ENCODE measurements at places on chromosomes 11 and 22.

- no peak for DNase-seq
These were observed 34.2 kb upstream of the PLET1 start for GRCh38 chr11:112294688-112295340.

DNA sequence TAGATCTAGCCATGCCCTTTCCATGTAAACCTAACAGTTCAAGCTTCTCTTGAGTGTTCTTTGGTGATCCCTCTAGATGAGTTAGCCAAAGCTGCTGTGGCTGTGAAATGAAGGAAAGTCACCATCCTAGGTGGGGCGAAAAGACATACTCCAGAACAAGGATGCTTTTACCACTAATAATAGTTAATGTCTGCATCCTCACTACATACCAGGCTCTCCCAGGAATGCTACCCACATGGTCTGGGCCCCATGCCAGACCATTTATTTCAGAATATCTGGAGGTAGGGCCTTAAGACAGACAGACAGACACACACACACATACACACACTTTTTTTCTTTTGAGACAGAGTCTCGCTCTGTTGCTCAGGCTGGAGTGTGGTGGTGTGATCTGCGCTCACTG, 14.7 kb downstream of the ABTB2 start:
- no peak for DNase-seq

DNA sequence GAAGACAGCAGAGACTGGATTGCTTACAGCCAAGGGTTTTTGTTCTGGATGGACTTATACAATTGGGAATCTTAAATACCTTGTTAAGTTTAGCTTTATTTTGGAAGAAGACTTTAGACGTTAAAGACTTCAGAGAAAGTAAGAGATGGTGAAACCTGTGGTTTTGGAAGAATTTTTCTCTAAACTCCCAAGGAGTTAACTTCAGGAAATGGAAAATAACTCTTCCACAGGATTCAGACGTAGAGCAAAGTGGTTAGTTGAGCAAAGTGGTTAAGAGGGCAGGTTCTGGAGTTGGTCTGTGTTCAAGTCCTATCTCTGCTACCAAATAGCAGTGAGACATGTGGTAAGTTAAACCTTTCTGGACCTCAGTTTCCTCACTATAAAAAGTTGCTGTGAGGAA, 12.8 kb downstream of the PITPNB start:
- DNase-seq: no peak

DNA sequence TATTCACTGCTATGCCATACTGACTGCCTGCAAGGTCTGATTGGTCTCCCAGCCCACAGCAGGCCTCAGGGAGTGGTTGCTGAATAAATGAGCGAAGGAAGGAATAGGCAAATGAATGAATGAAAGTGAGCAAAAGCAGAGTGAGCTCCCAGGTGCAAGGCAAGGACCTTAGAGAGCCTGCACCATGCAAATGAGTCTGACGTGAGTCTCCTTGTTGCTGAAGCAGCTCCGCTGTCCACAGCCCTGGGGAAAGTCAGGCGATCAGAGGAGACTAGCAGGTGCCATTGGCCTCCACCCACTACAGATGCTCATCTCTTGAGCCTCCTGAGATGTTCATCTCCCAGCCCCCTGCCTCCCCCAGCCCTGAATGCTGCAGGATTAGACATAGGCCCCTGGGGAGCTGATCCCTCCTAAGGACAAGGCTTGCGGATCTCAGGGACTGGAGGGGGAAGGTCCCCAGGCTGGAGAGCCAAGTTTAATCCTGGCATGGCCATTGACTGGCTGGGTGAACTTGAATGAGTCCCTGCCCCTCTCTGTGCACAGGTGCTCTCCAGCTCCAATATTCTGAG, 22.1 kb downstream of the GDPD5 start:
- DNase-seq: no peak

- peak; percentile 91 for DNase-seq
These were observed 14.4 kb downstream of the PPM1F start for GRCh38 chr22:21938071-21938822.

GRCh38 chr11:17273668-17274282, 2.8 kb upstream of the NUCB2 start:
- DNase-seq: peak; percentile 76

- no peak for DNase-seq
These were observed 136.0 kb upstream of the SORL1-AS1 start for GRCh38 chr11:121588747-121589146.

DNA sequence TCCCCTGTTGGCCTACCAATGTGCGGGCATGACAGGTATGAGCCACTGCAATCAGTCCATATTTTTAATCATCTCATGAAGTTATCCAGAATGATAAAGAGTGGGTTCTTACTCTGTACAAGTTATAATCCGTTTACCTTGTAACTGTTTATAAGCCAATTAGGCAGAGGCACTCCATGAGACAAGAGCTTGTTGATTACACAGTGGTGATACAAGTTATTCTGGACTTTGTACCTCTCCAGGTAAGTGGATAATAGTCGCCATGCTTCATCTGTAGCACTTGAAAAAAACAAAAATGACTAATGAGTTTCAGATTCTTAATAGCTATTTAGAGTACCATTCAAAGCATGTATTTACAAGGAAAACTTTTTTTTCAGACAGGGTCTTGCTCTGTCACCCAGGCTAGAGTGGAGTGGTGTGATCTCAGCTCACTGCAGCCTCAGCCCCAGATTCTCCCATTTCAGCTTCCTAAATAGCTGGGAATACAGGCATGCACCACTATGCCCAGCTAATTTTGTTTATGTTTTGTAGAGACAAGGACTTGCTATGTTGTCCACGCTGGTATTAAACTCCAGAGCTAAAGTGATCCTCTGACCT, 17.7 kb upstream of the FNBP4 start:
- DNase-seq: no peak
